Endodermal cell (in vitro differentiated cells): ENCODE measurements at places on chromosomes 1 and 21. TPM values are rescaled to one million over a fixed set of nuclear protein-coding genes. Genes with fewer than 3 reads are reported as not detected.

E2F2 gene
- total RNA-seq: 6.1 and 7.3 TPM in 2 replicates

- no peak overlapping the region for H3K4me3 ChIP-seq
- peak; percentile 87 for DNase-seq
- H3K27me3 ChIP-seq: no peaks in the 10 kb centered on the region
- H3K27ac ChIP-seq: no peak overlapping the region
Observed at GRCh38 chr1:209335178-209335577, 248.3 kb upstream of the CAMK1G start.

DNA sequence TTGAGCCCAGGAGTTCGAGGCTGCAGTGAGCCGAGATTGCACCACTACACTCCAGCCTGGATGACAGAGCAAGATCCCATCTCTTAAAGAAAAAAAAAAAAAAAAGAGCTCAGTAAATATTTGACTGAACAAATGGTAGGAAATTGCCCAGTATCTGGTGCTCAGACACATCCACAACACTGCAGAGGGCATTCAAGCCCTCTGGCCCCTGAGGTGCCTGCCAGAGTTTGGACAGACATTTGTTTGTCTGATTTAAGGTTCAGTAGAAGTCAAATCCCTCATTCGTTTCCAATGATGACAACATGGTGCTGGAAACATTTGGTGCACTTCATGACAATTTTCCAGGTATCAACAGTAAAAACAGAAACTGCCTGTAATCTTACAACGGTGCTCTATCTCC, 86.6 kb downstream of the HLCS start:
- H3K36me3 ChIP-seq: peaks cover 8% of the 10 kb centered on the region
- no peak overlapping the region for H3K4me3 ChIP-seq

DNA sequence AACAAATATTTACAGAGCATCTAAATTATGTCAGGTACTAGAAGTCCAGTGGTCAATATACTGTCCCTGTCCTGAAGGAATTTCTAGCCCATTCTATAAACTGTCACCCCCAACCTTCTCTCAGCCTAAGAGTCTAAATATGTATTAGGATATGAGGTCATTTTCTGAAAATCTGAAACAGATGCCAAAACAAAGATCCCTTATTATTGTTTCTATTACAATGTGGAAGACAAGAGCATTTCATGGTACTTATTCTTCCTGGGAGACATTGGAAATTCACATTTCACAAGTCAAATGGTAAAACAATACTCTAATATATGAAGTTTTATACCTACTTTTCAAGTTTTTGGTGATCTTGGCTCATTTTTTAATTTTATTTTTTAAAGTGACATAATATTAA, 2.6 kb downstream of the CLCA1 start:
- no peak for DNase-seq
- H3K27ac ChIP-seq: no peak overlapping the region
- peaks cover 4% of the 10 kb centered on the region for H3K4me1 ChIP-seq

- peaks cover 16% of the 10 kb centered on the region for H3K27me3 ChIP-seq
- H3K27ac ChIP-seq: no peak overlapping the region
Observed at GRCh38 chr1:199976496-199977144, 50.9 kb upstream of the NR5A2 start.

DNA sequence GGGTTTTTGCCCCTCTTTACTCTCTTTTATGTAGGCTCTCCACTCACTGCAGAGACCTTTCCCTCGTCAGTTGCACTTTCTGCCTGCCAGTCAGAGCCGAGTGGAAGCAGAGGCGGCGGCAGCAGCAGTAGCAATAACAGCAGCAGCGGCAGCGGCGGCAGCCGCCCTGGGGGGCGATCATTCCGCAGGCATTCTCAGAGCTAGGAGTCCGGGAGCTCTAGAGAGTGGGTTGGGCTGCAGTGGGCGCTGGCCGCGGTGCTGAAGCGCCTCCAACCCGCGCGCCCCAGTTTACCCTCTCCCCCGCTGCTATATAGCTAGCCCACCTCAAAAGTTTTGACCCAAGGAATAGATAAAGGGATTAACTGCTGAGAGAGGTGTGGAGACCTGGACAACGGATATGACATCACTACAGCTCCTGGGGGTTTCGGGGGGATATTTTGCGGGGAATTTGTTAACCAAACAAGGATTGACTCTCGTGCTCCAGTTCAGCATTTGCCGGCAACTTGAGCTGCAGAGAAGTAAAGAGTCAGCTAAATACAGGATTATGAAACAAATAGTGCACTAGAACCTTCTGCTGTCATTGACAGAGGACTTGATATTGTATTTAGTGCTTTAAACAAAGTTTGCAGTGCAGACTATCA, at the start of gene OLFM3:
OLFM3 (minus strand) TSS at position 102 of the 641 bp plus-strand sequence.
- no peak within 1 kb of the TSS for H3K27ac ChIP-seq
- peaks cover 36% of the 10 kb centered on the region for H3K27me3 ChIP-seq
- H3K4me3 ChIP-seq: peak within 1 kb of the TSS; percentile 85
- H3K36me3 ChIP-seq: no peaks in the 10 kb centered on the region
- peak; percentile 95 for DNase-seq
